Lung (tissue), 17 donors: ENCODE measurements at places on chromosomes 3 and 15. TPM values are rescaled to one million over a fixed set of nuclear protein-coding genes. Genes with fewer than 3 reads are reported as not detected.

Gene TYRO3
- polyA plus RNA-seq, result 4.2 TPM

Gene GABRR3
- not detected for polyA plus RNA-seq

Gene FBXO40
- not detected for polyA plus RNA-seq

Gene MCCC1
- 21.7 TPM for polyA plus RNA-seq

Gene PRRT3
- 1.1 TPM for polyA plus RNA-seq

Gene PTX3
- 6.4 TPM for polyA plus RNA-seq

Gene NANOGP8
- not detected for polyA plus RNA-seq

Gene CCDC13
- 1.9 TPM for polyA plus RNA-seq

Gene LCTL
- not detected for polyA plus RNA-seq

Gene ETV5
- 13.5 TPM for polyA plus RNA-seq

Gene LXN
- 31.2 TPM for polyA plus RNA-seq

Gene MORC1
- not detected for polyA plus RNA-seq

GRCh38 chr3:59978979-59979378, 929.2 kb upstream of the CFAP20DC start:
- DNase-seq, result no peak

DNA sequence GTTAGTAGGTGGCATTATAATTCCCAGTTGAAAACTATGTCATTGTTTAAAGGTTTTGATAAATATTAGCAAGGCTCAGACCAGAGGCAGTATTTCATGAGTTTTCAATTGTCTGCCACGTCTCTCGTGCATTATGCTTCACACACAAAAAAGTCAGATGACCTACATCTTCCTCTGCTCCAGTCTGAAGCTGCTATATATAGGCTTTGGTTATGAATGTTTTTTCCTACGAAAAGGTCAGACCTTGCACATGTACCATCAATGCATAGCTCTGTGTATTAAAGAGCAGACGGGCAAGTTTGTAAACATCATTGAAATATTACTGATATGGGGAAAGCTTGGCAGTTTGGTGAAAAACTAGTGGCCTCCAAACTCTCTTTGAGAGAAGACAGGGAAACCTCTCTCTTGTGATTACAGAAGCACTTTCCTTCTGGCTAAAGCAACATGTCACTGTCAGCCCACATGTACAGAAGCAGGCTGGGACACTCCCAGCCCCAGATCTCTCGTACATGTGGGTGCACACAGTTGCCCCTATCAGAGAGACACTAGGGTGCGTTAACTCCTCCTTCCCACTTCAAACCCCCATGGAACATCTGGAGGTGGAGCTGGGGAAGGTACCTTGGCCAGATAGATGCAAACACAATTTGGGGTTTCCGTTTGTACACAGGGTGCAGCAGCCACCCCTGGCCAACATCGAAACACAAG, 184.0 kb upstream of the BCL6 start:
- DNase-seq, result no peak

DNA sequence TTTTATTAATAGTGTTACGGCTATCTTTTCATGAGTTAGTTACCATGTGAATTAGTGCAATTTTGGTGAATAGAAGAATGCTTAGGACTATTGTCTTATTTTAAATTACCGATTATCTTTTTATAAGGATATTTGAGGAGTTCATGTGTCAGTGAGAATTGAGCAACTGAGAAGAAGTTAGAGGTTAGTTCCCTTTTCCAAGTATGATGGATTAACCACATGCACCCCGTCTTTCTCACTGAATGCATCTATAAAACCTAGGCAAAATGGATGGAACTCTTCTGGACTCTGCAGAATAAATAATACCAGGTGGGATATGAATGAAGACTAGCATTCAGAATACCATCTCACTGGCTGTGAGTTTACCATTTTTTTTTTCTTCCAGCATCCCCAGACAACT, 74.3 kb downstream of the TCF12 start:
- DNase-seq, result no peak

- DNase-seq, result peak; percentile 94
These were observed at the start of gene KIF23 for GRCh38 chr15:69413822-69414700. TSS of gene KIF23 (plus strand) at chr15:69414349. CDS start at chr15:69414466, 117 bp downstream.

DNA sequence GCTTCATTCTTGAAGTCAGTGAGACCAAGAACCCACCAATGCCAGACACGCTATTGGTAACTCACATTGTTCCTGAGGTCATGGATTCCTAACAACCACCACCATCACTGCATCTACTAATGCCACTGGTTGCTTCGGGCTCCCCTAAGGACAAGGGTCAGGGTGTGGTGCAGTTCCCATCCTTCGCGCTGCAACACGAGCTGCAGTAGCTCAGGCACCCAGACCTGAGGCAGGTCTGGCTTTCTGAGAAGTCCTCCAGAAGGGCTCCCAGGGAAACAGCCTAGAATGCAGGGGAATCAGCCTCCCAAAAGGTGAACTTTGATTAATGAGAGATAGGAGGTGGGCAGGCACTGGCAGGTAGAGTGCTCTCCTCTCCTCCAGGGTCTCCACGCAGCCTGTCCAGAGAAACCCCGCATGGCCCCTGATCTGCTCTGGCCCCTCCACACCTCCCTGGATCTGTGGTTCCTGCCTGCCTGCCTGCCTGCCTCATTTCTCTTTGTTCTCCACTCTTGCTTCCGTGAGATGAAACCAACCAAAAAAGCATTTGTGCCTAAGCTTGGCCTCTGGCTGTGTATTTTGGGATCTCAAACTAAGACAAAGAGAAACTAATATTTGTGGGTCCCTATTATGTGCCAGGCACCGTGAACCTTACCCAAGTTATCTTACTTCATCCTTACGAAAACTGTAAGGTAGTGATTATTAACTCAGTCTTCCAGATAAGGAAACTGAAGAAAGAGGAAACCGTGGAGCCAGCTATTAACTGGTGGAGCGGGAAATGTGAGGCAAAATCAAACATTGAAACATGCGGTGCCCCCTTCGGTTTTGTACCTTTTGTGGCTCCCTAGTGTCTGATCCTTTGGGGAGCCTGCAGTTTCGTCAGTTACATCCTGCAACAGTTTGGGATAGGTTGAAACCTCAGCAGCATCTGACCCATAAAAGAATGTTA, 43.9 kb upstream of the USP3 start:
- DNase-seq, result no peak

DNA sequence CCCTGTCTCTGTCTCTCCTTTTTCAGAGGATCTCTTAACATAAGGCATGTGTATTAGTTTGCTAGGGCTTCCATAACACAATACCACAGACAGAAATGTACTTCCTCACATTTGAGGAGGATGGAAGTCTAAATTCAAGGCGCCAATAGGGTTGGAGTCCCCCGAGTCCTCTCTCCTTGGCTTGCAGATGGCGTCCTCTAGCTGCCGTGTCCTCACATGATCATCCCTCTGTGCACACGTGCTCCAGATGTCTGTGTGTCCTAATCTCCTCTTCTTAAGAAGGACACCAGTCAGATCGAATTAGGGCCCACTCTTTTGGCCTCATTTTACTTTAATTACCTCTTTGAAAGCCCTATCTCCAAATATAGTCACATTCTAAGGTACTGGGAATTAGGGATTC, 23.0 kb upstream of the BFSP2 start:
- DNase-seq, result peak; percentile 35

DNA sequence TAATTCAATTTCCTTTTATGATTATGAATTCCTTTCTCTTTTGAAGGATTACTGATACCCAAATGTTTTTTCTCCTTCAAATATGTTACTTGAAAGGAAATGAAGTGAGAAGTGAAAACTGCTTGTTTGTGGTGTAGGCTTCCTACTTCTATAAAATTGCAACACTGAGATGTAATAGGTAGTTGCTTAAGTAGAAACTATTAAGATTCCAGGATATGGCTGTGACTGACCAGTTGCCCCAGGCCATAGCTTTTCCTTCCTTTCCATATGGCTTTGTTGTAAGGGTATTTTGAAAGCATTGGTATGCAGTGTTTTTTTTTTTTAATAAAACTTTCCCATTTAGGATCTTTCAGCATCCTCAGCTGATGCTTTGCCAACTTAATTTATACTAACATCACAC, 28.5 kb downstream of the DNAJC13 start:
- DNase-seq, result peak; percentile 43

- DNase-seq, result no peak
These were observed 10.1 kb downstream of the CRTC3 start for GRCh38 chr15:90539789-90540188.

DNA sequence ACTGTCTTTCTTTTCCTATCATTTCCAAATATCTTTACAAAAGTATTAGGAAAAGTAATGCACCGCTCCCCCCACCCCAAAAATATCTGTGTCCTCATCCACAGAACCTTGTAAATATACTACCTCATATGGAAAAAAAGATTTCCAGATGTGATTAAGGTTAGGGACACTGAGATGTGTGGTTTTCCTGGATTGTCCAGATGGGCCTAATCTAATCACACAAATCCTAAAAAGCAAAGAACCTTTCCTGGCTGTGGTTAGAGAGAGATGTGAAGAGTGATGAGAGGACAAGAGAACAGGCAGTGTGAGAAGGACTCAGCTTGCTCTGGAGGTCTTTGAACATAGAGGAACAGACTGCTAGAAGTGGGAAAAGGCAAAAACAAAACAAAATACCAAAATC, 77.7 kb downstream of the ROBO1 start:
- no peak for DNase-seq

DNA sequence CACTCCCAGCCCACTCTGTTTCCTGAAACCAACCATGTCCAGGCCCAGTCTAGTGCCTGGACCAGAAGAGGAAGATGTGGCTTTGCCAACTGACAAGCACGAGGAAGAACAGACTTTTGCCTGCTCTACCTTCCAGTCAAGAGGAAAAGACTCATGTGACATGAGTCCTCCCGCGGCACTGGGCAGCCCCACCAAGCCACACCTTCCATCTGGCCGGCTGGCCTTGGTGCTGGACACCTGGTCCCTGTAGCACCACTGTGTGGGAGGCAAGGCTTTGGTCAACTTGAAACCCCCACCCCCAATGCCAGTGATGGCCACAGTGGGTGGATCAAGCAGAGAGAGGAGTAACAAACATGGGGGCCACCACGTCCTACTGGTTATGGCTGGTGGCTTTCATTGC, 12.5 kb downstream of the CHDH start:
- DNase-seq, result no peak

- DNase-seq, result no peak
These were observed 777.6 kb downstream of the PLOD2 start for GRCh38 chr3:145383416-145383815.

DNA sequence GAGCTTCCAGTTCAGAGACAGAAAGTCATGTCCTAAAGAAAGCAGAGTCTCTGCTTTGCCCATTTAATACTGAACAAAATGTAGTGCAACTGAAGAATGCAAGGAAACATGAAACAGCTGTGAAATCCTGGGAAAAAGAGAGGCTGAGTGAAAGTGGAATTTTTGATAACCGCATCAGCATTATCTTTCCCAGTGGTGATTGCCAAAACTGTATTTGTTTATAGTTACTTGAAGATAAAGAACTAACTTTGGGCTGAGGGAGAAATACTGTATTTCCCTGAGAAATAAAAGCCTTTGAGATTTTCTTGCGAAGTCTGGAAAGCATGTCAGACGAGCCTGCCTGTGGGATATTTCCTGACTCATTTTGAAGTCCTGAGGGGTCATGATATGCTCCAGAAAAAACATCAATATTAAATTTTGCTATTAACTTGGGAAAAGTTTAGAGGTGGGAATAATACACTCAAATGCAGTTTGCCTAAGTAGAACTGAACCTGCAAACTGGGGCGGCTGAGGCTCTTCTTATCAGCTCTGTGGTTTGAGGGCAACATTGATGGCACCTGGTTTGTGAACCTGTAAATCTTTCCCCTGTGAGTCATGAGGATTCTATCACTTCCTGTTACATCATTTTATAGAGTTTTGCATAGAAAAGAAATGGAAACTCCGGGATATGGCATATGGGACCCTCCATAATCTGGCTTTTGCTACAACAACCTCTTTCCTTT, 855.3 kb downstream of the MCTP2 start:
- peak; percentile 42 for DNase-seq

DNA sequence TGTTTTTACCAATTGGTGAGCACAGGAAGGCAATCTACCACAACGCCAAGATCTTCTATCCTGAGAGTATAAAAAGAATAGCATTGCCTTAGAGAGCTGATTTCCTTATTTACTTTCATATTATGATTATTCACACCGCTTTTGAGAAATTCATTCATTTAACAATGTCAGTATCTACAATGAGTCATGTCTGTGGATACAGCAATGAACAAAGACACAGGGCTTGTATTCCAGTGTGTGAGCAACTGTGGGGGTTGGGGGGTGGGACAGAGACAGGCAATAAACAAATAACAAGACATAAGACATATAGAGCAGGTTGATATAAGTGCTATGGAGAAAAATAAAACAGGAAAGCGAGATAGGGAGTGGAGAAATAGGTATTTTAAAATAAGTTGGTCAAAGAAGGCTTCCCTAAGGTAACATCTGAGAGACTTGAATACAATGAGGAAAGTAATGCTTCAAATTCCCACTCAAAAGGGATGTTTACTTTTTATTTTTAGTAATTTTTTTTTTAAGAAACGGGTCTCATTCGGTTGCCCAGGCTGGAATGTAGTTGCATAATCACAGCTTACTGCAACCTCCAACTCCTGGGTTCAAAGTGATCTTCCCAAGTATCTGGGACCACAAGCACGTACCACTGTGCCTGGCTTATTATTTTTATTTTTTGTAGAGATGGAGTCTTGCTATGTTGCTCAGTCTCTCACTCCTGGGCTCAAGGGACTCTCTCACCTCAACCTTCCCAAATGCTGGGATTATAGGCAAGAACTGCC, 45.7 kb downstream of the PGBD4 start:
- no peak for DNase-seq

DNA sequence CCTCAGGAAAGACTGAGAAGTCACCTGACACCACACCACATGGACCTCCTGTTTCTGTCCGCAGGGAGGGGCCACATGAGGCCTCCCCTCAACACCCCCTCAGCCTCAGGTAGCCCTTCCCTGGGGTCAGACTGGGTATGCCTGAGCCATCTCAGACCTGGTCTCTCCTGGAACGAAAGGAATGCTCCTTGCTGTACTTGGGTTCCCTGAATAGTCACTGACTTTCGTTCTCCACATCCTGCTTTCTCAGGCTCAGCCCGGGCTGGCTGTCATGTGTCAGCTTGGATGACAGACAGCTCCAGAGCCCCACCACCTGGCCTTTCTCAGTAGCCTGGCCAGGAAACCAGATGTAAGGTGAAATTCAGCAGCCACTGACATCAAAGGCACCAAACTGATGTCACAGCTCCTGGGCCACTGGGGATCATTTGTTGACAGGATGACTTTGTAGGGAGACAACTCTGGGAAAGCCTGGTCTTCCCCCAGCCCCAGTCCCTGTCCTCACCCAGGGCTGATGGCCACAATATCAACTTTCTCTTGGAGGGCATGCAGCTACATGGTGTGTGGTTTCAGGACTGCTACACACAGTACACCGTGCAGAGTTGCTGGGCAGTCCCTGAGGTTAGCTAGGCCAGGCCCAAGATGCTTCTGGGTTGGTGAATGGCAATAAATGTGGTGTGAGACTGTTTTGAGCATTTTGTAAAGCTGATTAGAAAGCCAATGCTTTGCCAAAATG, 141.4 kb upstream of the MRPS22 start:
- peak; percentile 45 for DNase-seq

DNA sequence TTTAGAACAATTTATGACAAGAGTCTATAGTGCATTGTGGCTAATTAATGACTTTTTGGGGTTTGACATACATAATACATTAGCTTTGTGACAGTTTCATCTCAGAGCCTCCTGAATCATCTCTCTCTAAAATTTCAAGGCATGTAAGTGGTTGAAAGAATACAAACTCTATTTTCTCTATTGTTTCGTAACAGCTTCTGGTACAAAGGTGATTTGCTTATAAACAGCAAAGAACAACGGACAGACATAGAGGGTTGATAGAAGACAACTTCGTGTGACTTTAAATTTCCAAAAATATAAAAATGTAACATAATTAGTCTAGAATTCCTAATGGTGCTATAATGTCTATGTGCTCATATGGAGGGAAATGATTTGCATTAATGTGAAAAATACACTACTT, 21.3 kb downstream of the CNTN3 start:
- DNase-seq, result no peak
